Fibroblast of upper back skin (primary cell): ENCODE measurements at places on chromosomes 4 and X.

- DNase-seq: peak; percentile 71
These were observed at the start of gene NUDT11 for GRCh38 chrX:51496501-51497291. TSS of gene NUDT11 (minus strand) at chrX:51496592. CDS start at chrX:51496444, 148 bp downstream.

DNA sequence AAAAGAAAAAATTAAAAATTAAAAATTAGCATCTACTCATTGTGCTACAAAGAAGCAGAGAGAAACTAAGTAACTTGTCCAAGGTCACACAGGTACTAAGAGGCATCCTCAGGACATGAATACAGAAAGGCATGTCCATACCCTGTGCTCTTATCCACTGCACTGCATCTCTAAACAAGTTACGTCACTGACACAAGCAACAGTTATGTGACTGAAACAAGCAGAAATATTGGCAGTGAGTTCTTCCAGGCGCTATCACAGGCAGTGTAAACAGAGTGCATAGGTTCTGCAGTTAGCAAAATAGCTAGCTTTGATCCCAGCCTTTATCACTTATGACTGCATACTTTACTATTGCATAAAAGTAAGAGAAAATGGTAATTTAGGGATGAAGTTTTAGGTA lies 7.9 kb downstream of the VEGFC start:
- no peak for DNase-seq

GRCh38 chr4:7107166-7107905 lies 39.5 kb upstream of the GRPEL1 start:
- no peak for DNase-seq

DNA sequence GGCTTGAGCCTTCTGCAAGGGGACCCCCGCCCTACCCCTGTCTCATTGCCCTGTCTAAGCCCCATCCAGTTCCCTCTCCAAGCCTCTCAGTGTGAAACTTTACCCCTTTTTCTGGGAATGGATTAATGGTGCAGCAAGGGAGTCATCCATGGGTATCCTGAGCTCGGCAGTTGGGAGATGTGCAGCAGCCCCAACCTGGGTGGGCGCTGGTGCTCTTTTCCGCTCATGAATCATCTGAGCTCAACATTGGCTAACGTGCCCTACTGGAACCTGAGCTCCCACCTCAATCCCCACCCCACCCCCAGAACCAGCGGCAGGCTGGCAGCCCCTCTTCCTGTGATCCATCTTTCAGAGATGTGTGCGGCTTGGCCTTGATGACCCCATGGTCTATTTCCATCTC lies 130.3 kb upstream of the MSX1 start:
- DNase-seq: no peak

DNA sequence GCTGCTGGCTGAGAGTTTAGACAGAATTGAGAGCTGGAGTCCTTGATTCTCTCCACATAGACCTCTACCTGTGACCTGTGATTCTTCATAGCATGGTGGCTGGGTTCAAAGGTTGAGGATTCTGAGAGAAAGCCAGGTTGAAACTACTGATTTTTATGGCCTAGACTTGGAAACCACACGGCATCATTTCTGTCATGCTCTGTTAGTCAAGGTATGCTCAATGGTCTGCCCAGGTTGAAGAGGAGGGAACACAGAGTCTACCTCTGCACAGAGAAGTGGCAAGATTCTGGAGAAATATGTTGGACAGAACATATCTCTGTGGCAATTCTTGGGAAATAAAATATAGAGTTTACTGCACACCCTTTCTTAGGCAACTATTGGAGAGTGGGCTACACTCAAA lies 57.2 kb upstream of the CXorf66 start:
- no peak for DNase-seq

DNA sequence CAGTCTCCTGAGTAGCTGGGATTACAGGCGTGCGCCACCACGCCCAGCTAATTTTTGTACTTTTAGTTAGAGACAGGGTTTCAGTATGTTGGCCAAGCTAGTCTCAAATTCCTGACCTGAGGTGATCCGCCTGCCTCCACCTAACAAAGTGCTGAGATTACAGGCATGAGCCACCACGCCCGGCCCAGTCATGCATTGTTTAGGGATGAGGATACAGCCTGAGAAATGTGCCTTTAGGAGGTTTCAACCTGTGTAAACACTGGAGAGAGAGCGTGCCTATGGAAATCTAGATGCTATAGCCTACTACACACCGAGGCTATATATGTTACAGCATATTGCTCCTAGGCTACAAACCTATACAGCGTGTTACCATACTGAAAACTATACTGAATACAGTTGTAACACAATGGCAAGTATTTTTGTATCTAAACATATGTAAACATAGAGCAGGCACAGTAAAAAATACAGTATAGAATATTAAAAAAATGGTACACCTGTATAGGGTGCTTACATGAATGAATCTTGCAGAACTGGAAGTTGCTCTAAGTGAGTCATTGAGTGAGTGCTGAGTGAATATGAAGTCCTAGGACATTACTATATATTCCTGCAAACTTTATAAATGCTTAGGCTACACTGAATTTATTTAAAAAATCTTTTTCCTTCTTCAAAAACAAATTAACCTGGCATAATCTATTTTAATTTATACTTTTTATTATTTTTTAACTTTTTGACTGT lies 588.2 kb upstream of the ADGRL3 start:
- no peak for DNase-seq

GRCh38 chr4:78337244-78338020 lies 214.1 kb upstream of the ANXA3 start:
- peak; percentile 45 for DNase-seq

DNA sequence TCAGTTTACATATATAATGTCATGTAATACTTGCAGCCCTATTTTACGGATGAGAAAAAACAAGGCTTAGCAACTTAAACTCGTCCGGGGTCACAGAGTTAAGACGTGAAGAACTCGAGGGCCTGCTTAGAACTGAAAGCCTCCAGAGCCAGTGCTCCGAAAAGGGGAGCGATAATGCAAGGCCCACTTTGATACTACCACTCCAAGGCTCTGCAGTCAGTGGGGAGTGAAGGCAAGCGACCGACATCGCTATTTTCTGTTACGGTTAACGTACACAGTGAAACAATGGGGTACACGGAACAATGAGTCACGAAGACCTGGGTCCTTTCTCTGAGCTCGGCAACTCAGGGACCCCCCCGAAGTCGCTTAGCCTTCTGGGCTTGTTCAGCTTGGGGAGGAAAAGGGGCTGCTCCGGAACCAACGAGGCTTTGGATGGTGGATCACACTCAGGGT lies 965 bp downstream of the PPA2 start:
- no peak for DNase-seq

GRCh38 chrX:267771-268261 lies 13.4 kb upstream of the PLCXD1 start:
- DNase-seq: no peak
